Lower lobe of right lung (tissue), 2 donors: ENCODE measurements at places on chromosomes 7 and 10. TPM values are rescaled to one million over a fixed set of nuclear protein-coding genes. Genes with fewer than 3 reads are reported as not detected.

LRIT1 gene
- total RNA-seq, result not detected

DOCK1 gene
- total RNA-seq, result 44.8 TPM

PPP3CB gene
- total RNA-seq, result 41.3 TPM

TET1 gene
- 1.8 TPM for total RNA-seq

SND1 gene
- total RNA-seq, result 142 TPM

IL6 gene
- total RNA-seq, result 8.2 TPM

DNA sequence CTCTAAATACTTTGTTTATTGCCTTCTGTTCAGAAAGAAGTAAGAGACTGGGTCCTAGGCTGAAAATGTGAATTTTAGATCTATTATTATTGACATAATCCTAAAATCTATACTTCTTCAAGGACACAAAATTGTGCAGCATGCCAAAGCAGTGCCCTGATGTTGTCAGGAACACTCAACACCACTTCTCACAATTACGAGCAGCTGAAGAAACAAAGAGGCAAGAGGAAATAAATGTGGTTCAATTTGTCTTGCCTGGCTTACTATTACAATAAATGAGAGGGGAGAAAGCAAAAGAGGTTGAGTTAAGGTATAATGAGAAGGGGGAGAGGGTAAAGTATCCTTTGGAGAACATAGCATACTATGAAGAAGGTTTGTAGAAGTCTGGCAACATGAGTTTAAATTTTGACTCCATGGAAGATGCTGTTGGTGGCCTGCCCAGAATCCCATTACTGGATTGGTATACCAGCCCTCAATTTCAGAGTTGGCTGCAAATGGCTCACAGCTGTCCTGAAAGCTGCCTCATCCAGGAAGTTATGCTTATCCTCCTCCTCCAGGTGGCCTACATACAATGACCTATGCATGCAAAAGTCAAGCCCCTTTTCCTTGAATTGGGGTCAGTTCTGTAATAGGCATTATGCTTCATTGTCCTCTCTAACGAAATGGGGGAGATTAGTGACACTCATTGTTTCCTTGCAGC, 274.6 kb upstream of the SMIM30 start:
- H3K4me1 ChIP-seq, result no peaks in the 10 kb centered on the region
- H3K27me3 ChIP-seq, result no peaks in the 10 kb centered on the region
- no peak overlapping the region for H3K4me3 ChIP-seq
- DNase-seq, result no peak
- no peak overlapping the region for H3K27ac ChIP-seq

- no peak overlapping the region for H3K4me3 ChIP-seq
- no peak overlapping the region for H3K27ac ChIP-seq
- H3K4me1 ChIP-seq, result peaks cover 34% of the 10 kb centered on the region
- no peaks in the 10 kb centered on the region for H3K27me3 ChIP-seq
Measured at GRCh38 chr7:99389772-99390171, 15.2 kb downstream of the ARPC1B start.

DNA sequence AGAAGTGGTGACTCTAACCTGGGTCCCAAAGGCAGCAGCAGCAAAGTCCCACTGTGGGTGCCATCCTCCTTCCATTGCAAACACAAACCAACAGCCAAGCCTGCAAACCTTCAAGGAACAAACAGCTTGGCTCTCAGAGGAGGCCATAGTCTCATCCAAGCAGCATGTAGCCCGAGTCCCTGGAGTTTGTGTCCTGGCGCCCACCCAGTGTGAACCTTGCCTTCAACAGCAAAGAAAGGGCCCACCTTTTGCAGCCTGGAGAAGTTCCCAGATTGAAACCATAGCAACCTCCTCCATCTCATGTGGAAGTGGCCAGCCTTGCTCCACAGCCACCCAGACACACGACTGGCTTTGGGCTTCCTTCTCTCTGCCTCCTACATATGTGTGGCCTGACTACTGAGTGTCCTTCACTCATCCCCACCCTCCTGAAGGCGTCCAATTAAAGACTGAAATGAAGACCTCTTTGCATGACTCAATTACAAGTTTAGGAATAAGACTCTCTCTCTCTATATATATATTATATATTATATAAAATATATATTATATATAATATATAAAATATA, 106.1 kb downstream of the C10orf90 start:
- no peak for DNase-seq
- no peak overlapping the region for H3K4me3 ChIP-seq
- no peaks in the 10 kb centered on the region for H3K4me1 ChIP-seq

GRCh38 chr7:158193446-158193845, 394.2 kb downstream of the PTPRN2 start:
- no peak overlapping the region for H3K27ac ChIP-seq
- no peak overlapping the region for H3K4me3 ChIP-seq
- no peaks in the 10 kb centered on the region for H3K4me1 ChIP-seq
- no peaks in the 10 kb centered on the region for H3K36me3 ChIP-seq
- H3K27me3 ChIP-seq, result no peaks in the 10 kb centered on the region

- H3K27ac ChIP-seq, result no peak overlapping the region
Measured at GRCh38 chr10:103125323-103126267, 67.5 kb downstream of the NT5C2 start.

GRCh38 chr10:88886557-88886956, 6.5 kb downstream of the STAMBPL1 start:
- peaks cover 34% of the 10 kb centered on the region for H3K4me1 ChIP-seq
- no peak for DNase-seq
- H3K4me3 ChIP-seq, result no peak overlapping the region
- H3K27me3 ChIP-seq, result no peaks in the 10 kb centered on the region
- no peak overlapping the region for H3K27ac ChIP-seq

DNA sequence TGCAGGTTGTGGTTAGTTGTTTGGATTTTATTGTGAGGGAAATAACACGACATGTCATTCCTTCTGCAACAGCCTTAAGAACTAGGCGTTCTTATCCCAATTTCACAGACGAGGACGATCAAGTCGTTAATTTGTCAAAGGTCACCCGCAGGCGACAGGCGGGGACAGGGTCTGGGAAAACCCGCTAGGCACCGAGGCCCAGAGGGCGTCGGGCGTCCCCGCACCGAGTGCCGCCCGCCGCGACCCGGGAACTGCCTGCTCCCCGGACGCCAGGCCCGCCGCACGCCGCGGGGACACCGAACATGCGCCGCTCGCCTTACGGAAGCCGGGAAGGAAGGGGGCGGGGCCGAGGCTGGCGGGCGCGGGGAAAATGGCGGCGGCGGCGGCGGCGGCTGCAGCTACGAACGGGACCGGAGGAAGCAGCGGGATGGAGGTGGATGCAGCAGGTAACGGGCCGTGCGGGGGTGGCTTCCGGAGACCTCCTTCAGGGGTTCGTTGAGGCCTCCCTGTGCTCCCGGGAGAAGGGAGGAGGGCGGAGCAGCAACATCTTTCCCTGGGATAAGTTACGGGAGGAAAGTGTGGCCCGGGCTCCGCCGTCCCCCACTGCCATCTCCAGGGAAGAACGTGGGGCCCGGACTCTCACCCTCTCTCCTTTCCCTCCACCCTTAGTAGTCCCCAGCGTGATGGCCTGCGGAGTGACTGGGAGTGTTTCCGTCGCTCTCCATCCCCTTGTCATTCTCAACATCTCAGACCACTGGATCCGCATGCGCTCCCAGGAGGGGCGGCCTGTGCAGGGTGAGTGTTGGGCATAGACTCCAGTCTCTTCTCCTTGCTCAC, at the start of gene COPS6:
TSS of gene COPS6 (plus strand) at position 349 of the 837 bp plus-strand sequence. CDS start at position 371, 22 bp downstream.
- peak within 1 kb of the TSS; percentile 84 for H3K27ac ChIP-seq
- peak within 1 kb of the TSS; percentile 89 for H3K4me3 ChIP-seq
- peaks cover 25% of the 10 kb centered on the region for H3K4me1 ChIP-seq
- peak; percentile 91 for DNase-seq
- peaks cover 35% of the 10 kb centered on the region for H3K36me3 ChIP-seq

GRCh38 chr7:124692425-124692824, 73.2 kb downstream of the GPR37 start:
- no peaks in the 10 kb centered on the region for H3K4me1 ChIP-seq

- no peak for DNase-seq
- H3K4me1 ChIP-seq, result peaks cover 15% of the 10 kb centered on the region
- H3K27me3 ChIP-seq, result no peaks in the 10 kb centered on the region
- no peak overlapping the region for H3K4me3 ChIP-seq
Measured at GRCh38 chr7:116970238-116970910, 17.1 kb downstream of the ST7 start.

DNA sequence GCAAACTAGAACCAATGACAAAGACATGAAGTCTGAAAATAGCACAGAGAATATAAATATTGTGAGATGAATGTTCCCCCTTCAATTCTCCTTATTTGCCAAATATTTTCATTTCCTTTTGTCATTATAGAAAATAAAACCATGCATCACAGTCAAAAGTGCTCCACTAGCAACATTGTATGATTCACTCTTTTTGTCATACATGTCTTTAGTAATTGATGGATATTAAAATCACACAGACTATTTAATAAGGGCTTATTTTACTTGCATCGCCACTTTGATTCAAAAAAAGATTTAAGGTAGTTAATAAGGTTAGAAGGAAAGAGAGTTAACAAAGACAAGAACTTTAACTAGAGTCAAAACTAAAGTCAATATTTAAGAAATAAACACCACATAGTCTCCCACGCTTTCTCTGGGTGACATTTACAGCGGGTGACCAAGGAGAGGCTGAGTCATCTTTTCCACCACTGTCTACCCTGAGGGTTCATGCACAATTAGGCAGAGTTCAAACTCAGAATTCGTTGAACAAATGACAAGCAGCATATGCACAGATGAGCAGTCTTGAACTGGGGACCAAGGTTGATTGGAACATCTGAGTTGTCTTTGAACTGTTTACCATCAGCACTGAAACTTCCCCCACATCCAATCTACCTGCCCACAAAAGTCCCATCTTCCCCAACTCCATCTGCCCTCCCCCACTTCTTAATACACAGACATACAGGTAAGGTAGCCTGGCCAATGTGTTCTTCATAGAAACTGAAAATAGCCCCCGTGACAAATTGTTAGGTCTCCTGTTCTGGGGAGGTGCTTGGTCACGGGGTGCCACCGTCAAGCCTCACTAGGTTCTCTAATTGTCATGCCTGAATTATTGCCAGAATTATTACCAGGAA, 42.5 kb downstream of the C7orf25 start:
- H3K4me3 ChIP-seq, result no peak overlapping the region
- no peaks in the 10 kb centered on the region for H3K27me3 ChIP-seq

DNA sequence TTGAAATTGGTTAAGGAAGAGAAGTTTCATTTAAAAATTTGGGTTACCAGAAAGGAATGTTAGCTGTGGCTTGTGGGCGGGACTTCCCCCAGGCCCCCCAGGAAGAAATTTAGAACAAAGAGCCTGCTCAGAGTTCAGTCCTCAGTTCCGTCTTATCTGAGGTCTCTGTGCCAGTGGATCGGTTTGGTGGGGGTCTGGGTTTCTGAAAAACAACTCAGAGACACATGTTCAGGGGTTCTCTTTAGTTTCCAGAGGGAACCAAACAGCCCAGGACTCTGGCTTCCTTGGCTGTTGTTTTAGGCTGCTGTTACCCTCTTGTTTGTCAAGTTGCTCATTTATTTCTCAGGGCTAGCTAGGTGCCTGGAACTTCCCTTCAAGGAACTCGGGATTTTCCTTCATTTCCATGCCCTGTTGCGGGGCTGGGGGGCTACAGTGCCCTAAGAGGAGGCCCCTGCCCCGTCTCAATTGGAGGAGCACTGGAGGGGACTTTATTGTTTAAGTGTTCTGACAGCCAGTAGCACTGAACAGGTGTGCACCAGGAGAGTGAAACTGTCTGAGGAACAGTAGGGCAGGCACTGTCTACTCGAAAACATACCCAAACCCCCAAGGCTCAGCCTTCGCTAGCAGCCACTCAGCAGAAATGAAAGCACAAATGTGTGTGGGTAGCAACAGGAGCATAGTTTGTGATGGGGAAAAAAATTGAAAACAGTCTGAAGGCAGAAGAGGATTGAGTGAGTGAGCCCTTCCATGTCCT, 59.9 kb downstream of the ALOX5 start:
- H3K4me3 ChIP-seq, result no peak overlapping the region
- H3K36me3 ChIP-seq, result peaks cover 18% of the 10 kb centered on the region
- H3K27ac ChIP-seq, result no peak overlapping the region
- H3K4me1 ChIP-seq, result no peaks in the 10 kb centered on the region
- no peak for DNase-seq
- peaks cover 4% of the 10 kb centered on the region for H3K27me3 ChIP-seq

DNA sequence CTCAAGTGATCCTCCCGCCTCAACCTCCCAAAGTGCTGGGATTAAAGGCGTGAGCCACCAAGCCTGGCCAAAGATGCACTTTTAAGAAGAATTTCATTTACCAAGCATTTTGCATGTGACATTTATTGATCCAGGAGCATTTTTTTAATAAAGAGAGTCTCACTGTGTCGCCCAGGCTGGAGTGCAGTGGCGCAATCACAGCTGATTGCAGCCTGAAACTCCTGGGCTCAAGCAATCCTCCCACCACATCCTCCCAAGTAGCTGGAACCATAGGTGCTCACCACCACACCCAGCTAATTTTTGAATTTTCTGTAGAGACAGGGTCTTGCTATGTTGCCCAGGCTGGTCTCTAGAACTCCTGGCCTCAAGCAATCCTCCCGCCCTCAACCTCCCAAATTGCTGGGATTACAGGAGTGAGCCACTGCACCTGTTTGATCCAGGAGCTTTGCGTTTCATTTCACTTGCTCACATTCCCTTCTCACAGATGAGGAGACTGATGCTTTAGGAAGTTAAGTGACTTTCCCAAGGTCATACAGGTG, 4.4 kb upstream of the TBL2 start:
- no peak overlapping the region for H3K4me3 ChIP-seq
- H3K27me3 ChIP-seq, result no peaks in the 10 kb centered on the region
- peak; percentile 34 for DNase-seq
- H3K4me1 ChIP-seq, result peaks cover 42% of the 10 kb centered on the region

DNA sequence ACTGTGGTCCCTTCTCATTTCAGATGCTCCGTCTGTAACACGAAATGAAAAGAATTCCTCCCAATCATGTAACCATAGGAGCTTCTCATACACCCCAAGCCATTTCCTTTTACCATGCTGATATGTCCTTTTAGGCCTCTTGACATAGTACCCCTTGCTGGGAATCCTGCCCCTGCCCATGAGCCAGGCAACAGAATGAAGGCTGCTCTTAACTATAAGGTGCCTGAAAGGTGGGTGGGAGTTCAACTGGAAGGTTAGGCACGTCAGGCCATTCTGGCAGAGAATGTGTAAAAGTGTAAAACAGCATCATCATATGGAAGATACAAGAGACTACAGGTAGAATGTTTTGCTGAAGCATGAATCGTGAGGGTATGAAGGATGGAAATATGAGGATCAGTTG, 22.5 kb downstream of the IL2RA start:
- H3K4me3 ChIP-seq, result no peak overlapping the region
- no peaks in the 10 kb centered on the region for H3K36me3 ChIP-seq

- no peaks in the 10 kb centered on the region for H3K27me3 ChIP-seq
- no peak overlapping the region for H3K4me3 ChIP-seq
- no peaks in the 10 kb centered on the region for H3K36me3 ChIP-seq
- no peaks in the 10 kb centered on the region for H3K4me1 ChIP-seq
Measured at GRCh38 chr10:104835422-104835821, 194.3 kb downstream of the SORCS3 start.

GRCh38 chr10:122281018-122281626, 10.0 kb downstream of the BTBD16 start:
- DNase-seq, result no peak
- no peak overlapping the region for H3K27ac ChIP-seq
- H3K36me3 ChIP-seq, result no peaks in the 10 kb centered on the region
- no peak overlapping the region for H3K4me3 ChIP-seq
- no peaks in the 10 kb centered on the region for H3K27me3 ChIP-seq

DNA sequence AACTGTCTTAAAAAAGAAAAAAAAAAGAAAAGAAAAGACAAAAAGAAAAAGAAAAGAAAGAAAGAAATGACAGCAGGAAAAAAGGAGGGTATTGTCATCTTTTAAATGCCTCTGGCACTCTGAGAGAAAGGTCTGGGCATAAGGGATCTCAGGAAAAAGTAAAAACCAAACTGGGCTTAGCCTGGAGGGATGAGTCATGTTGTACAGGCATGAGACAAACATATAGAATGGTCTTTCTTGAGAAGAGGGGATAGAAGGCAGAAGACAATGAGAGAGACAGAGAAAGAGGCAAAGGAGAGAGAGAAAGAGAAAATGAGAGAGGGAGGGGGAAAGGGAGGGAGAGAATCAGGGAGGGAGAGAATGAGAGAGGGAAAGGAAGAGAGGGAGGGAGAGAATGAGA, 32.3 kb upstream of the KCNMA1 start:
- H3K36me3 ChIP-seq, result no peaks in the 10 kb centered on the region
- H3K4me3 ChIP-seq, result no peak overlapping the region
- H3K27me3 ChIP-seq, result no peaks in the 10 kb centered on the region
- no peak for DNase-seq
